HEK293T (cell line): ENCODE measurements at places on chromosomes 16 and 17.

- peak; percentile 83 for DNase-seq
Measured at GRCh38 chr17:78313735-78314648, 45.9 kb downstream of the SOCS3 start.

DNA sequence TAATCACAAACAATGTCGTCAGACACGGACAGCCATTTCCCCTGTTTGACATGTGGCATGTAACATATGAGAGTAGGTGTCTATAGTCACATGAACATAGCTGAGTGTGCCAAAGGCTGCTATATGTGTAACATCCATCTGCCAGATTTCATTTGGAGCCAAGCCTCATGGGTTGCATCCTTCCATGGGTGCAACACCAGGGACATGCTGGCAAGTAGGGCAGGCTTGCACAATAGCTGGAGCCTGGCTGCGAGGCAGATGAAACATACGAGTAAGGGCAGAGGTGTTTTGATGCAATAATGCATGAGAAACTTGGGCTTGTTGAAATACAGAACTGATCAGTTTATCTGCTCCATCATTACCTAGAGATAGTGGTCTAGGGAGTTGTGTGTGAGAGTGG, 9.0 kb upstream of the ZNF689 start:
- DNase-seq: no peak

DNA sequence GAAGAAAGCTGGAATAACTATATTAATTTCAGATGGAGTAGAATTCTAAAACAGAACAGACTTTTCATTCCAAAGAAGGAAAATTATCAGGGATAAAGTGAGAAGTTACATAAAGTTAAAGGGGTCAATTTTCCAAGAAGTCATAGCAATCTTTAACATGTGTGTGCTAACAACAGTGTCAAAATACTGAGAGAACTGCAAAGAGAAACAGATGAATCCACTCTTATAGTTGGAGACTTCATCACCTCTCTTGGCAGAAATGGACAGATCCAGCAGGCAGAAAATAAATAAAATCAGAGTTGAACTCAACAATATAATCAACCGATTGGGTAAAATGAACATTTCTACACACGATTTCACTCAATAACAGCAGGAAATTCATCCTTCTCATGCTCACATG, 5.4 kb downstream of the ABCA9 start:
- no peak for DNase-seq

- no peak for DNase-seq
Measured at GRCh38 chr17:15453246-15453645, 14.2 kb downstream of the CDRT4 start.

DNA sequence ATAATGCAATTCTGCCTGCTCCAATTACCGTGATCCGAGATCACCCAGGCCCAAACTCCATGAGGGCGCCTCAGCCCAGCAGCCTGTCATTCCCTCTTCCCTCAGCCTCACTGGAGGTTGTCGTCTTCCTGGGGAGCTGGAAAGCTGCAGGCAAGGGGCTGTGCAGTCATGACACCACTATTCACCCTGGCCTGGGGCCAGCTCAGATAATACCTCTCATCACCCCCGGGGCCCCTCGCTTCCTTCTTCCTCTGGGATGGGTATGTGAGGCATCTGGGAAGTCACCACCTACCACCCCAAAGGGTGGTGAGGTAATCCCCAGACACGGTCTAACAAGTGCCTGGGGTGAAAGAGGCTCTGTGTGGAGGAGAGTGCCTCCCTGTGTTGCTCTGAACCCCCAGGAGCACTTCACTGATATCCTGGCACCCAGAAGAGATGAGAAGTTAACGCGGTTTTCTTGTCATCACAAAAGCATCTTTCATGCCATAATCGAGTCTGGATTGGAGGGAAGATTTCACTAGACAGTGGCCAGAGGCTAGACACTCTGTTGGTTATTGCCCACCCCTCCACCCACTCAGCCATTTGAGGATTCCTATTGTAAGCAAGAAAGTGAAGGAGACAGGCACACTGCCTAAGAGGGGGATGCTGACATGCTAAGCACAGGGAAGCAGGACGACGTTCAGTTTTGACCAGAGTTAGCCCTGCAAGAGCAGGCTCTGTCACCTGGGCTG, 18.4 kb downstream of the CFAP20 start:
- DNase-seq: no peak

DNA sequence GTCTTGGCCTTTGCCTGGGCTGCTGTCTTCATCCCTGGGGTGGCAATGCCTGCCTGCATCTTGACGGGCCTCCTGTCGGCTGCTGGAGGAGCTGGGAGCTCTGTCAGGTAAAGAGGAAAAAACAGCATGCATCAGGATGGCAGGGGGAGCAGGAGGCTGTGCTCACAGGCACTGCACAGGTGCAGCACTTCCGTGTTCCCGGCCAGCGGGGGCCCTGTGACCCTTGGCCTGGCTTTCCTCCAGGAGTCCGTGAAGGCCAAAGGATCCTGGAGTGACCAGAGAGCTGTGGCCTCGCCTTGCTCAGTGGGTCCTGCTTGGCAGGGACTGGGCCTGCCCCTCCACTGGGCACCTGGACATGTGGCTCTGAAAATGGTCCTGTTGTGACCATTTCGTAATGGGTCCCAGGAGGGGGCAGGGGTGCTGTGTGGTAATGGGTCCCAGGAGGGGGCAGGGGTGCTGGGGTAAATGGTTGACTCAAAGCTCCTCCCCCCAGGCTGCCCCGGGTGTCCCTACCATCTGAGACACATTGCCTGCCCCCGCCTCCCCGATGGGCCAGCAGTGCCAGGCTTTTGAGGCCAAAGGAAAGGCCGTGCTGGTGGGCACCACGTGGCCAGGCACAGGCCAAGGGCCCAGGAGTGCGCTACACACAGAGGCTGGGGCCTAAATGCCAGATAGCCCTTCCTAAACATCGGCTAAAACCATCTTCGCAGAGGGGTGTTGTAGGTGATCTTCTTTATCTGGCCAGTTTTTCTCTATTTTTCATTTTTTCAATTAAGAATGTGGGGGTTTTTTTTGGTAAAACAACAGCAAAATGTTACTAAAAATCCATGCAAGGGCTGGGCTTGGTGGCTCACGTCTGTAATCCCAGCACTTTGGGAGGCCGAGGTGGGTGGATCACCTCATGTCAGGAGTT, 4.0 kb upstream of the FASN start:
- DNase-seq: no peak

DNA sequence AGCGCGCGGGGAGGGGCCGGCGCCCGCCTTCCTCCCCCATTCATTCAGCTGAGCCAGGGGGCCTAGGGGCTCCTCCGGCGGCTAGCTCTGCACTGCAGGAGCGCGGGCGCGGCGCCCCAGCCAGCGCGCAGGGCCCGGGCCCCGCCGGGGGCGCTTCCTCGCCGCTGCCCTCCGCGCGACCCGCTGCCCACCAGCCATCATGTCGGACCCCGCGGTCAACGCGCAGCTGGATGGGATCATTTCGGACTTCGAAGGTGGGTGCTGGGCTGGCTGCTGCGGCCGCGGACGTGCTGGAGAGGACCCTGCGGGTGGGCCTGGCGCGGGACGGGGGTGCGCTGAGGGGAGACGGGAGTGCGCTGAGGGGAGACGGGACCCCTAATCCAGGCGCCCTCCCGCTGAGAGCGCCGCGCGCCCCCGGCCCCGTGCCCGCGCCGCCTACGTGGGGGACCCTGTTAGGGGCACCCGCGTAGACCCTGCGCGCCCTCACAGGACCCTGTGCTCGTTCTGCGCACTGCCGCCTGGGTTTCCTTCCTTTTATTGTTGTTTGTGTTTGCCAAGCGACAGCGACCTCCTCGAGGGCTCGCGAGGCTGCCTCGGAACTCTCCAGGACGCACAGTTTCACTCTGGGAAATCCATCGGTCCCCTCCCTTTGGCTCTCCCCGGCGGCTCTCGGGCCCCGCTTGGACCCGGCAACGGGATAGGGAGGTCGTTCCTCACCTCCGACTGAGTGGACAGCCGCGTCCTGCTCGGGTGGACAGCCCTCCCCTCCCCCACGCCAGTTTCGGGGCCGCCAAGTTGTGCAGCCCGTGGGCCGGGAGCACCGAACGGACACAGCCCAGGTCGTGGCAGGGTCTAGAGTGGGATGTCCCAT, 232.8 kb downstream of the SEC14L1 start:
- peak; percentile 66 for DNase-seq

DNA sequence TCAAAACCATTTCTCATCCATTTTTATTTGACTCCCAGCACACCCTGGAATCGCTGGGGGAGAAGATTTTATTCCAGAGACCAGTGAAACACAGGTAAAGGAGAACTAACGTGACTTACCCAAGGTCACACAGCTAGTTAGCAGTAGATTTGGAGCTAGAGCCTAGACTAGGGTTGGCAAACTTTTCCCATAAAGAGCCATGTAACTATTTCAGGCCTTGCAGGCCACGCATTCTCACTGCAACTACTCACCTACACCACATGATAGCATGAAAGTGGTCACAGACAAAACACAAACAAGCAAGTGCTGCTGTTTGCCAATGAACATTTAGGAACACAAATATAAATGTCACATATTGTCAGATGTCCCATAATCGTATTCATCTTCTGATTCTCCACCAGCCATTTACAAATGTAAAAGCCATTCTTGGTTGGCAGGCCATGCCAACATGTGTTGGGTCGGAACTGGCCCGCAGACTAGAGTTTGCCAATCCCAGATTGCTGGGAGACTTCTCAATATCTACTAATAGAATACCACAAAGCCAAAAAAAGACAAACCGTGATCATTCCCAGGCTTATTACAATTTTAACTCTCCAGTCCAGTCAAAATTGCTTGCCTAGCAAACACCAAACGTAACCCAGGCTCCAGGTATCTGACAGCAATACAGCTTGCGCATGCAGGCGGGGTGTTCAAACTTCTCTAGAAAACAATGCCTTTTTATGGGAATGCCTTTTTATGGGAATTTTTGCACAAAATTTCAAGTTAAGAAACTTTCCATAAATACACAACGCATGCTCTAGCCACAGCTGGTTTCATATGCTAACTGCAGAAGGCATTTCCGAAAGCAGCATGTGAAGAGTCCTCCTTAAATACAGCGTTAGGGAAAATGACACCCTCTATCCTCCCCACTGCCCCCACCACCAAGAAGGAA, 20.9 kb downstream of the ZFHX3 start:
- DNase-seq: no peak

GRCh38 chr17:18042983-18043382, 3.8 kb downstream of the GID4 start:
- no peak for DNase-seq

DNA sequence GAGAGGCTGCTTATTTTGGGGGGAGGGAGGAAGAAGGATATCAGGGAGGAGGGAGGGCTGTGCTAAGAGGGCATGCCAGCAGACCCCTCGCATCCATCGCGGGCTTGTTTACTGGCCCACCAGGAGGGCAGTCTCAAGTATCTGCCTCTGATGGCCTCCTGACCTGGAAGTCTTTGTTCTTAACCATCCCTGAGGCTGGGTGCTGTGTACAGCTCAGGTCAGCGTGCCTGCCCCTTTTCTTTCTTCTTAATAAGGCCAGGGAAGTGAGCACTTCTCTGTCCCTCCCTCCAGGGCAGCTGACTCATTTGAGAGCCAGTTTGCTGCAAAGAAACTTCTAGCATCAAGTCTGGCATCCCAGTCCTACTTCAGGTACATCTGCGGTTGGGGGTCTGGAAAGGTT, 157.0 kb downstream of the CCDC182 start:
- no peak for DNase-seq

GRCh38 chr16:4376126-4376892, 4.7 kb downstream of the VASN start:
- no peak for DNase-seq

- DNase-seq: no peak
Measured at GRCh38 chr17:57375040-57375769, 118.9 kb downstream of the MSI2 start.

DNA sequence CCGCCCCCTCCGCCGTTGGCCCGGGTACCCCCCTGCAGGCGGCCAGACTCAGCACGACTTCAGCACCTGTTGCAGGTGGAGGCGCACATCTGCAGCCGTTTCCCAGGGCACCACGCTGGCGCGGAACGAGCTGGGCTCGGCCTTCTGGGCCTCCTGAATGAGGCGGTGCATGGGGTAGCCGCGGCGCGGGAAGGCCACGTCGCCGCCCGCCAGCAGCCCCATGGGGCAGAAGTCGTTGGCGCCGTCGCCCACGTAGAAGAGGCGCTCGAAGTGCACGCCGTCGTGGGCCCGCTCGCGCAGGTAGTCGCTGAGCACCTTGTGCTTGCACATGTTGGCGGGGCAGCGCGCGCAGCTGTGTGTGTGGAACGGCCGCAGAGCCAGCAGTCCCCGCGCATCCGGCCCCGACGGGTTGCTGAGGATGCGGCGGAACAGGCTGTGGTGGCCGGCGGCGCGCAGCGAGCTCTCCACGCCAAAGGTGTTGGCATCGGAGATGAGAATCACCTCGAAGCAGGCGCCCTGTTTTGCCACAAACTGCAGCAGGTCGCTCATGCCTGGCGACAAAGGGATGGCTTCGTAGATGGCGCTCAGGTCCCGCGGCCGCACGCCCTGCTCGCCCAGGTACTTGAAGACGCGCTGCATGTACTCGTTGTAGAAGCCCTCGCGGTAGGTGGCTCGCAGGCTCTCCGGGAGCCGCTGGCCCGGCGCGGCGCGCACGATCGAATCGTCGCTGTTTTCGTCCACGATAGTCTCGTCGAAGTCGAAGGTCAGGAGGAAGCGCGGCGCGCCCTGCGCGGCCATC, 6.2 kb downstream of the PHOSPHO1 start:
- no peak for DNase-seq

DNA sequence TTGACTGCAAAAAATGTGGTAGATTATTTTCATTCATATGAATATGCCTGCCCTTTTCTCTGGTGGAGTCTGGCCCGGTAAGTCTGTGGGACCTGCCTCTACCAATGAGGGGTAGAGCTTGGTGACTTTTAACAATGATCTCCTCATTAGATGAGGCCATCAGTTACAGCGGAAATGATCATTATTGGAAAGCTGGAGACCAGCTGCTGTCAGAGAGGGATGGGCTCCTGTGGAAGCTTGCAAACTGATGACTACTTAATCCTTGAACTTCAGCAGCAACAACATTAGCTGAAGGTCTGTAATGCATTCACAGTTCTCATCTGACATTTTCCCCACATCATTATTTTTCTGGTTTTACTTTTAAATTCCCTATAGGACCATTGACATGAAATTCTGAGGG, 194.1 kb downstream of the CDH13 start:
- no peak for DNase-seq

- DNase-seq: no peak
Measured at GRCh38 chr16:79838496-79839259, 238.1 kb upstream of the MAF start.

- DNase-seq: no peak
Measured at GRCh38 chr16:66846831-66847230, 2.6 kb downstream of the CA7 start.
